Panc1 (cell line): ENCODE measurements at places on chromosomes 2 and 18. TPM values are rescaled to one million over a fixed set of nuclear protein-coding genes. Genes with fewer than 3 reads are reported as not detected.

DNA sequence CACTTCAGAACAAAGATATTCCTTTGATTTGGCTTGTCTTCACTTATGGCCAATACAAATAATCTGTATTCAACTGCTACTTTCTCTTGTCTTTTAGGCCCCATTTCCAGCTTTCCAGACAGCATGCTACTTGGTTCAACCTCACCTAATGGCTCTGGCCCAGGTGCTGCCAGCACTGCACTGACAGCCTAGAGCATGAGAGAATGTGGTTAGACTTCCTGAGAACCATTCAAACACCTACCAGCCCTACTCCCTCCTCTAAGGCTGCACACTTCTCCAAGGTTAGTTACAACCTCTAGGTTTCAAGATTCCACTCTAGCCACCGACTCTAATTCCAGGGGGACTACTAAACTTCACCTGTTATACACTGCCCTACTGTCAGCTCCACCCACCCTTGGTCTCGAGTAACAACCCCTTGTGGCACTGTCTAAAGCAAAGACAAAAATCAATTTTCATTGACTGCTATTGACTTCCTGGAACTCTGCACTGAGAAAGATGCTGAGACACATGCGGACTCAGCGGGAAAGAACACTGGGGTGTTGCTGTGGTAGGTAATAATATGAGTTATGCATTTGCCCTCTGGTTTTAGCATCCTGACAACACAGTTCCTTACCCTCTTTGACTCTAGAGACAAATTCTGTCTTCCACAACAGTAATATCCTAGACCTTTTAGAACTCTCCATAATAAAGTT lies 38.2 kb downstream of the PLEKHM3 start:
- no peaks in the 10 kb centered on the region for H3K4me1 ChIP-seq
- DNase-seq = no peak
- no peak overlapping the region for H3K4me3 ChIP-seq
- no peaks in the 10 kb centered on the region for H3K36me3 ChIP-seq
- H3K27me3 ChIP-seq = no peaks in the 10 kb centered on the region
- H3K27ac ChIP-seq = no peak overlapping the region

DNA sequence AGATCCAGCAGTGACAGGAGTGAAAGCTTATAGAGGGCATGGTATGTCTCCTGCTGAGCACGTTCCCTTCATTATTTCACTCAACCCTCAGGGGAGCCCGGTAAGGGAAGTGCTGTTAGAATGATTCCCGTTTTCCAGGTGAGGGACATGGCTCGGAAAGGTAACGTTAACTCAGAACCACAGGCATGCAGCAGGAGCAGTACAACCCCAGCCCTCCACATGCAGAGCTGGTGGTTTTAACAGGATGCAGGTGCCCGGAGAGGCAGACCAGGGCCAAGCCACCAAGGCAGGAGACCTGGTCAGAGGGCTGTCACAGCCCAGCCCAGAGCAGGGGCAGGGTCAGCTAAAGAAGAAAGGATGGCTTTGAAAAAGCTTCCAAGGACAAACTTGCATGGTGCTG lies 268.5 kb downstream of the SH3BP4 start:
- no peaks in the 10 kb centered on the region for H3K36me3 ChIP-seq
- DNase-seq = no peak
- H3K27me3 ChIP-seq = peaks cover 9% of the 10 kb centered on the region
- no peaks in the 10 kb centered on the region for H3K4me1 ChIP-seq
- H3K4me3 ChIP-seq = no peak overlapping the region

- no peak for DNase-seq
- H3K36me3 ChIP-seq = no peaks in the 10 kb centered on the region
- H3K27ac ChIP-seq = no peak overlapping the region
- no peaks in the 10 kb centered on the region for H3K4me1 ChIP-seq
Observed at GRCh38 chr18:64882896-64883295, 734.0 kb upstream of the LINC00305 start.

- H3K27ac ChIP-seq = no peak overlapping the region
- no peak for DNase-seq
- no peaks in the 10 kb centered on the region for H3K4me1 ChIP-seq
- no peaks in the 10 kb centered on the region for H3K36me3 ChIP-seq
Observed at GRCh38 chr18:8140841-8141501, 468.3 kb upstream of the RAB12 start.

DNA sequence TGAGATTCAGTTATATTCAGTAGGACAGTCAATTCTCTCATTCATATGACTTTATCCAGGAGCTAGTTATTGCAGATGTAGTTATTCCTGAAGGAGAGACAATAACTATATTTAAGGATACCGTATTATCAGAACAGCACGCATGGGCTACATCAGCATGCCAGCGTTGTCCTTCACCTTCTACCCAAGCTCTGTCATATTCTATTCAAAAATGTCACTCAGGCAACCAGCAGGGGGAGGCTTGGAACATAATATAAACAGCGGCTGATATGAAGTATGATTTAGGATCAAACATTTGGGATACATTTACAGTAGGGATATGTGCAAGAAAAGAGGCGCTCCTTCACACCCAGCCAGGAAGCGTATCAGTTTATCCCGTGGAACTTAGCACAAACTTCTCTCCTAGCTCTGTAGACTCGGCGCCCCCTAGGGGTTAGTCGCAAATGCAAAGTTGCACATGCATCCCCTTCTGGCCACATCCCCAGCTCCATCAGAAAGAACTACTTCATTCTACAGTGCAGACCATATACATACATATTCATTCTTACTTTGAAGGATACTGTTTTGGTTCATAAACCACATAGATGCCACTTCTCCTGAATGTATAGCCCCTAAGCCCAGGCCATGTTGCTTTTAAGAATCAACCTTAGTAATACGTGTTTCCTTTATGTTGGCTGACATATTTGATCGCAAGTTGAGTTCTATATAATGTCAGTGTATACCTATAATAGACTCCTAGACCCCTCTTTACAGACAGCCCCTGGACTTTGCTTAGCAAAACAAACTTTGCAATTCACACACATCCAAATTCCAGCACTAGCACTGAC lies 759.4 kb downstream of the ADCYAP1 start:
- H3K27ac ChIP-seq = no peak overlapping the region
- no peak overlapping the region for H3K4me3 ChIP-seq
- DNase-seq = peak; percentile 7
- H3K36me3 ChIP-seq = no peaks in the 10 kb centered on the region
- no peaks in the 10 kb centered on the region for H3K4me1 ChIP-seq
- no peaks in the 10 kb centered on the region for H3K27me3 ChIP-seq

- no peaks in the 10 kb centered on the region for H3K27me3 ChIP-seq
- no peak overlapping the region for H3K4me3 ChIP-seq
- H3K4me1 ChIP-seq = no peaks in the 10 kb centered on the region
- H3K27ac ChIP-seq = no peak overlapping the region
- no peak for DNase-seq
Observed at GRCh38 chr2:78068808-78069207, 546.6 kb upstream of the LRRTM4 start.

- no peak overlapping the region for H3K27ac ChIP-seq
- H3K27me3 ChIP-seq = no peaks in the 10 kb centered on the region
- peak overlapping the region; percentile 34 for H3K4me3 ChIP-seq
- H3K36me3 ChIP-seq = no peaks in the 10 kb centered on the region
Observed at GRCh38 chr18:25503567-25504081, 151.7 kb upstream of the ZNF521 start.

GRCh38 chr2:196372276-196372809 lies 201.0 kb upstream of the STK17B start:
- no peak for DNase-seq
- H3K4me1 ChIP-seq = no peaks in the 10 kb centered on the region; the same call in 1 of the 2 replicates
- H3K36me3 ChIP-seq = no peaks in the 10 kb centered on the region
- H3K4me3 ChIP-seq = no peak overlapping the region

DNA sequence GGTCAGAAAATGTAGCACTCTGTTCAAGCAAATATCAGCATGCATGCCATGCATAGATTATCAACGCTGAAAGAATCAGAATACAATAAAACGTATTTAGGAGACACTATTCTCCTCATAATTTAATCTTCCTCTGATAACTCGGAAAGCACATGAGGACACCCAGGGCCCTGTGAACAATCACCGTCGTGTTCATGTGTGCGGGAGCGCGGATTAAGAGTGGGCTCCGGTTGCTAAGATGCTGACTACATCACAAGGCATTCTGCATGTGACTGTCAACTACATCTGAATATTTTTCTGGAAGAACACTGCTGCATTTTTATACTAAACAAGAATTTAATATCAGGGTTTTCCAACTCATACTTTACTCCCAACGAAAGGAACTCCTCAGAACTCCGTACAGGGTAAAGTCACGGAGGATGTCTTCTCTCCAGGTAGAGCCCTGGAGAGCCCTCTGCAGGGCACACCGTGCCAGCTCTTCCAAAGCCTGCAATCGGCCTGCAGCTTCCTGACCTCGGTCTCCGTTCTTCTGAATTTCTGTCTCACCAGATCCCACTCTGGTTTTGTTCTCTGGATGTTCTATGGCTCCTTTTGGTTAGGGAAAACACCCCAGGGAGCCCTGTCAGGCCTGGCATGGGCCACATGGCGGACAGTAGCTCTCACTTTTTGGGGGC lies 59.6 kb downstream of the ZNF516 start:
- H3K27ac ChIP-seq = no peak overlapping the region
- no peaks in the 10 kb centered on the region for H3K36me3 ChIP-seq
- no peaks in the 10 kb centered on the region for H3K4me1 ChIP-seq
- no peaks in the 10 kb centered on the region for H3K27me3 ChIP-seq
- H3K4me3 ChIP-seq = no peak overlapping the region

DNA sequence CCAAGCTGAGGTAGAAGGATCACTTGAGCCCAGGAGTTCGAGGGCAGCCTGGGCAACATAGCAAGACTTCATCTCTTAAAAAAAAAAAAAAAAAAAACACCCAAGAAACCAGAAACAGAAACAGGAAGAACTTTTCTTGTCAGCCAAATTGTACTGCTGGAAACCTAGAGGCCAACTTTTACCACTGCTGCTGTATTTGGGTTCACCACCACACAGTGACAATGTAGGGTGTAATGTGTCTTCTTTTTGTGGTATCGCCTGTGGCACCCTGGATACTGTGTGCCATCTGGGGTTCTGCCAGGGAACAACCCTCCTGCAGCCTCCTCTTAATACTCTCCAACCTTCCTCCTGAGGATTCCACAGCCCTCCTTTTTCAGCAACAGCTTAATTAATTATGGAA lies 72.6 kb downstream of the STK39 start:
- DNase-seq = no peak
- H3K4me3 ChIP-seq = no peak overlapping the region
- no peaks in the 10 kb centered on the region for H3K27me3 ChIP-seq
- no peaks in the 10 kb centered on the region for H3K36me3 ChIP-seq

- H3K27ac ChIP-seq = no peak overlapping the region
- peaks cover 8% of the 10 kb centered on the region; the same call in 1 of the 2 replicates for H3K36me3 ChIP-seq
- H3K4me3 ChIP-seq = no peak overlapping the region
- H3K4me1 ChIP-seq = no peaks in the 10 kb centered on the region
- no peak for DNase-seq
Observed at GRCh38 chr2:151816843-151817242, 11.4 kb downstream of the ARL5A start.

- no peak overlapping the region for H3K4me3 ChIP-seq
- H3K27ac ChIP-seq = no peak overlapping the region
- H3K4me1 ChIP-seq = no peaks in the 10 kb centered on the region
- H3K36me3 ChIP-seq = no peaks in the 10 kb centered on the region
Observed at GRCh38 chr2:109446278-109447131, 167.3 kb downstream of the SEPTIN10 start.

DNA sequence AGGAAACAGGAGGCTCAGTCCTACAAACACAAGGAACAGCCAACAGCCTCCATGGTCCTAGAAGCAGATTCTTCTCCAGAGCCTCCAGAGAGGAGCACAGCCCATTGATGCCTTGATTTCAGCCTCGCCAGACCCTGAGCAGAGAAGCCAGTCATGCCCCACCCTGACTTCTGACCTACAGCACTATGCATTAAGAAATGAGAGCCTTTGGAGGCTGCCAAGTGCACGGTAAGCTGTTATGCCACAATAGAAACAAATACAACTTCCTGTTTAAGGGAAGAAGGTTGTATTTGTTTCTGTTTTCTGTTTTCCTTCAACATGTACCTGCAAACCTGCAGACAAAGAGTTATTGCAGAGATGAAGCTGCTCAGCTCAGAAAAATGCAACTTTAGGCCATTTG lies 181.3 kb upstream of the AGAP1 start:
- no peak for DNase-seq
- H3K36me3 ChIP-seq = no peaks in the 10 kb centered on the region
- no peak overlapping the region for H3K27ac ChIP-seq

GRCh38 chr2:66084948-66085590 lies 349.9 kb upstream of the MEIS1 start:
- H3K36me3 ChIP-seq = no peaks in the 10 kb centered on the region
- no peaks in the 10 kb centered on the region for H3K4me1 ChIP-seq
- no peak for DNase-seq
- no peak overlapping the region for H3K27ac ChIP-seq
- no peak overlapping the region for H3K4me3 ChIP-seq

DNA sequence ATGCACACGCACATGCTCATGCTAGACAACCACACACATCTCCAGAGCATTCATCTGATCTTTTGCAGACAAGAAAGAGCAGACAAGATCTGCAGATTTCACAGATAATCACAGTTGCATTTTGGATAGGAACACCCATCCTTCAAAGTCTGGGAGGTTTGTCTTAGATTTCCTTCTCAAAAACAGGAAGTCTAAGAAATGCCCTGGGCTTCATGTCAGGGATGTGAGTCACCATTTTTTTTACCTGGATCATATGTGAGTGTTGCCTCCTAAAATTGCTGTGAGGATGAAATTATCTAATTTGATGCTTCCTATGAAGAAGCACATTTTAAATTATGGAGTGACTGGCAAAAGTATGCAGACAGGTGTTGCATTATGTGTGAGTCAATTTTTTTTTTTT lies 46.1 kb downstream of the SRD5A2 start:
- peaks cover 2% of the 10 kb centered on the region; the same call in 1 of the 2 replicates for H3K27me3 ChIP-seq
- H3K4me1 ChIP-seq = no peaks in the 10 kb centered on the region
- H3K36me3 ChIP-seq = no peaks in the 10 kb centered on the region
- H3K4me3 ChIP-seq = no peak overlapping the region
- no peak overlapping the region for H3K27ac ChIP-seq
- DNase-seq = no peak

DNA sequence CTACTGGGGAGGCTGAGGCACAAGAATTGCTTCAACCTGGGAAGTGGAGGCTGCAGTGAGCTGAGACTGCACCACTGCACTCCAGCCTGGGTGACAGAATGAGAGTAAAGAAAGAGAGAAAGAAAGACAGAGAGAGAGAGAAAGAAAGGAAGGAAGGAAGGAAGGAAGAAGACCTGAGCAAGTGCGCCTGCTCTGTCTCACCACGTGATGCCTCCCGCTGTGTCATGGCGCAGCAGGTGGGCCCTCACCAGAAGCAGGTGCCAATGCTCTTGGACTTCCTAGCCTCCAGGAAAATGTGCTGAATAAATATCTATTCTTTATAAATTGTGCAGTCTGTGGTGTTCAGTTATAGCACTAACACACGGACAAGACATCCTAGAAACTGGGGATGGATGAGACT lies 270.0 kb downstream of the CYP26B1 start:
- H3K27ac ChIP-seq = no peak overlapping the region
- no peak for DNase-seq
- no peak overlapping the region for H3K4me3 ChIP-seq
- no peaks in the 10 kb centered on the region for H3K27me3 ChIP-seq
- H3K36me3 ChIP-seq = no peaks in the 10 kb centered on the region

The ADD2 gene
- 0.26 TPM for total RNA-seq

The HMSD gene
- total RNA-seq = 1.3 TPM

The NUP35 gene
- total RNA-seq = 28.9 TPM

The RRM2 gene
- total RNA-seq = 294 TPM
